ENCODE measurements at places on chromosomes 5 and 9.

- no peak for DNase-seq
Measured at GRCh38 chr5:111731638-111732037, 25.4 kb downstream of the NREP start.

GRCh38 chr9:125816321-125816720, 69.1 kb downstream of the PBX3 start:
- no peak for DNase-seq

GRCh38 chr9:103397868-103398600, 402.9 kb downstream of the CYLC2 start:
- no peak for DNase-seq

GRCh38 chr9:19940811-19941535, 152.1 kb upstream of the SLC24A2 start:
- no peak for DNase-seq

DNA sequence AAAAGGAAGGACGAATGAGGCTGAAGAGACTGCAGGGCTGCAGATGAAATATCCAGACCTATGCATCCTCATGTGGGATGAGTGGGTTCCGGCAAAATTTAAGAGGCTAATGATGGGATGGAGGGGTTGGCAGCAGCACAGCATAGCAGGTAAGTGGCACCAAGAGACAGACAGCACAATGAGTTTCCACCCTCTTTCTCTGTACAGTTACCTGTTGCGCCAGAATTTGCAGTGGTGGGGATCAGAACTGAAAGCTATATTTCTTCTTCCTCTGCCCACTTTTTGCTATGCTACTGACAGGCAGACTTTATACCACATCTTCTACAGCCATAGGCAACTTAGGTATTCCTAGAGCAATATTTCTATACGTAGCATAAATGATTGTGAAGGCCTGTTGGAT, 227.0 kb downstream of the EPB41L4A start:
- no peak for DNase-seq

- DNase-seq, result no peak
Measured at GRCh38 chr5:131541762-131542161, 93.3 kb downstream of the RAPGEF6 start.

- no peak for DNase-seq
Measured at GRCh38 chr5:79585116-79585515, 27.1 kb upstream of the TENT2 start.

DNA sequence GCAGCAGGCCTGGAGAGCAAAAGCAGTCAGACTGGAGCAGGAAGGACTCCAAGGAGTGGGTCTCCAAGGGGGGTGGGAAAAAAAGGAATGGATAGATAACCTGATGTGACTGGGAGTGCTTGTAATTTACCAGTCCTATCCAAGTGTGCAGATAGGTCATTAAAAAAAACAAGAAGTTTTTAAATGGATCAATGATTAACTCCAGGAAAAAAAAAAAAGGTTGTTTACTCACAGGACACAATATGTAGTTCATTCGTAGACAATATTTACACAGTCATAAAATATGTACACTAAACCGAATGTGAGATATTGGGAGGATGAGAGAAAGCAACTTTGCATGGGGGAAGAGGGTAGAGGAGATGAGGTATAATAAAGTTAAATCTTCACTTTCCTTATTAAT, 20.4 kb downstream of the ZBTB5 start:
- DNase-seq, result no peak

DNA sequence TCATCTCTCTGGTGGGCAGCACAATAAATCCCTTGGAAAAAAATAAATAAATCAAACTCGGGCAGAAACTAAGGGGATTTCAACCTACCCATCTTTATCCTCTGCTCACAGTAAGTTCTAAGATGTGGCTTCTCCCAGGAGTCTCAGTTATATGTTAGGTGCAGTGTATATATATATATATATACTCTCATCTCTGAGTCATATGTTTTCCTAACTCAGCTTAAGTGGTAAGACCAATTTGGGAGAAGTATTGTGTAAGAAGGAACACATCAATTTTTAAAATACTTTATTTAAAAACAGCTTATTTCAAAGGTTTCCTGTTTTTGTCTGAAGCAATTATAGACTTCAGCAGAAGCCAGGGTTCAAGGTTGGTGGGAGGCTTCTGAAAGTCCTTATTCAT, 20.3 kb upstream of the OSMR start:
- DNase-seq, result no peak

DNA sequence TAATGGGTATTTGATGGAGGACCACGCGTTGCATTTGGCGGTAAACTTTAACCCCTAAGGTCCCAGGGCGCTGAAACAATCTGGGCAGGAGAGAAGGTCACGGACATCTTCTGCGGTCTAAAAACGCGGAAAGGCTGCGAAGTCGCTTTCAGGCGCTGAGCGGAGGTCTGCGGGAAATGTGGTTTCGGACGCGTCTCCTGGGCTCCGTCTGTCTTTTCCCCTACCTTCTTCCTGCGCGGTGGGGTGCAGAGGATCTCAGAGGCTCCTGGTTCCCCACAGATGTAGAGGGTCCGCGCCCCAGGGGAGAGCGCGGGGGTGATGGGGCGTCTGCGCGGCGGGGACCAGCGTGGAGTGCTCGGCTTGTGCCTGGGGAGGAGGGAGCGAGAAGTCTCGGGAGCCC, 58.4 kb downstream of the ZNF510 start:
- DNase-seq, result no peak

DNA sequence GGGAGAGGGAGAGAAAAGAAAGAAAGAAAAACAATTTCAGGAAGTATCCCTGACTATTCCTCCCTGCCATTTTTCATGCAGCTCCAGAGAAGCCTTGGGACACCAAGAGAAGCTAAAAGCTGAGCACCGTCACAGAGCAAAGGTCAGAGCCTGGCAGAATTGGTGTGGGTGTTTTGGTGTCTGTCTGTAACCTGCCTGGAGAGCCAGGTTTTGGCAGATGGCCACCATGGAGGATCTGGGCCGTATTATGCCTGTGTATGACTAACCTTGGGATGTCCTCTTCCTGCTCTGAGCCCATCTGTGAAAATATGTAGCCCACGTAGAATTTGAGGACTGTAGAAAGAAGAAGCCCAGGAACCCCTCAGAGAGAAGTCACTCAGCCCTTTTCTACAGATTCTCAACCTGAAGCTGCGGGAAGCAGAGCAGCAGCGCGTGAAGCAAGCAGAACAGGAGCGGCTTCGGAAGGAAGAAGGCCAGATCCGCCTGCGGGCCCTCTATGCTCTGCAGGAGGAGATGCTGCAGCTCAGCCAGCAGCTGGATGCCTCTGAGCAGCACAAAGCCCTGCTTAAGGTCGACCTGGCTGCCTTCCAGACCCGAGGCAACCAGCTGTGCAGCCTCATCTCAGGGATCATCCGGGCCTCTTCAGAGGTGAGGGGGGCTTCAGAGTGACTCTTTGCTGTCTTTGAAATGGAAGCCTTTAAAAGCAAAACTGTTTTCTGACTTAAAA, 18.8 kb downstream of the GLE1 start:
- DNase-seq, result no peak

- DNase-seq, result no peak
Measured at GRCh38 chr5:77224672-77225355, 14.3 kb downstream of the PDE8B start.

GRCh38 chr9:91131433-91131839, 230.3 kb downstream of the AUH start:
- no peak for DNase-seq

- DNase-seq, result no peak
Measured at GRCh38 chr9:136187197-136187596, 17.7 kb downstream of the LHX3 start.

DNA sequence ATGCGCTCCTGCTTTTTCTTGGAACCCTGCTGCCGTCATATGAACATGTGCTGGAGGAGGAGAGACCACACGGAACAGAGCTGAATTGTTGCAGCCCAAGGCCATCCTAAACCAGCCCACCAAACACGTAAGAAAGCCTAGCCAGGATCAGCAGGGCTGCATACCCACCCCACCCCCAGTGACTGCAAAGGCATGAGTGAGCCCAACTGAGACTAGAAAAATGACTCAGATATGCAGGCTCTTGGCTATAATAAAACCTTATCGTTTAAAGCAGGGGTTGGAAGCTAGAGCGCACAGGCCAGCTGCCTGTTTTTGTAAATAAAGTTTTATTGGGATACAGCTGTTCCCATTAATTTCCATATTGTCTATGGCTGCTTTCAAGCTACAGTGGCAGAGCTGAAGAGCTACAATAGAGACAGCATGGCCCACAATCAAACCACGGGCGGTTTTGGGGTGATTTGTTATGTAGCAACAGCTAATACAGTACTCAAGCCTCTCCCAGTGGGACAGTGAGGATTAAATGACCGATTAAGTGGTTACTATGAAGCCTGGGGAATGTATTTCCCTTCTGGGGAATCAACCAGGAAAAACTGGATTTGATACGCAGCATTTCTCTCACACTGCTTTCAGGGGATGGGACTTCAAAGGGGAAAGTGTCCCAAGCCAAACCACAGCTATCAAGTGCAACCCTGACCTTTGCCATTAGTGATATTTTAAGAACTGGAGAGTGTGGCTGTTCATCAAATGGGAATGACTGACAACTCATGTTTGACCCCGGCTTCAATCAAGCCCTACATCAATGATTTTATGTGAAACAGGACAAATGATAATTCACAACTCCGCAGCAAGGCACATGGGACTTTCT, 6.3 kb downstream of the SHB start:
- DNase-seq, result no peak

- DNase-seq, result no peak
Measured at GRCh38 chr9:95742821-95743220, 132.7 kb upstream of the ERCC6L2 start.
